ENCODE measurements at places on chromosomes 5 and 9. TPM values are rescaled to one million over a fixed set of nuclear protein-coding genes. Genes with fewer than 3 reads are reported as not detected.

Gene TMEM215
- not detected for total RNA-seq

Gene TAF1L
- total RNA-seq: not detected

Gene C8G
- total RNA-seq: 25.1 TPM

DNA sequence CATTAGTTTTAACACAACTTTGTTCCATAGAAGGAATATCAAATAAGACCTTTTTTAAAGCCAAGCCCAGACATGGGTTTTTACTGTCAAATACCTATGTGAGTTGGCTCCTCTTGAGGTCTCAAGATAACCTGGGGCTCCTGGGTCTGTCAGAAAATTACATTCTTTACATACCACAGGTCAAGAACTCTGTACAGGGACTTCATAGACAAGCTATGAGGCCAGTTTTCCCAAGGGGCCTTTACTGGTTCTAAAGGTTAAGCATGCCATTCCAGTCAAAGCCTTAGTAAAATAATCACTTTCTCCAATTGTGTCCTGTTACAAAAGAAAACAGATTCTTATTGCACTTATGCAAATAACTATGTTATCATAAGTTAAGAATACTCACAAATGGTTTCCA is 15.5 kb upstream of the SMC2 start:
- DNase-seq: no peak

GRCh38 chr5:17163221-17163620 is 54.2 kb upstream of the BASP1 start:
- no peak for DNase-seq

GRCh38 chr5:135269931-135270421 is 129.1 kb downstream of the MACROH2A1 start:
- no peak for DNase-seq

DNA sequence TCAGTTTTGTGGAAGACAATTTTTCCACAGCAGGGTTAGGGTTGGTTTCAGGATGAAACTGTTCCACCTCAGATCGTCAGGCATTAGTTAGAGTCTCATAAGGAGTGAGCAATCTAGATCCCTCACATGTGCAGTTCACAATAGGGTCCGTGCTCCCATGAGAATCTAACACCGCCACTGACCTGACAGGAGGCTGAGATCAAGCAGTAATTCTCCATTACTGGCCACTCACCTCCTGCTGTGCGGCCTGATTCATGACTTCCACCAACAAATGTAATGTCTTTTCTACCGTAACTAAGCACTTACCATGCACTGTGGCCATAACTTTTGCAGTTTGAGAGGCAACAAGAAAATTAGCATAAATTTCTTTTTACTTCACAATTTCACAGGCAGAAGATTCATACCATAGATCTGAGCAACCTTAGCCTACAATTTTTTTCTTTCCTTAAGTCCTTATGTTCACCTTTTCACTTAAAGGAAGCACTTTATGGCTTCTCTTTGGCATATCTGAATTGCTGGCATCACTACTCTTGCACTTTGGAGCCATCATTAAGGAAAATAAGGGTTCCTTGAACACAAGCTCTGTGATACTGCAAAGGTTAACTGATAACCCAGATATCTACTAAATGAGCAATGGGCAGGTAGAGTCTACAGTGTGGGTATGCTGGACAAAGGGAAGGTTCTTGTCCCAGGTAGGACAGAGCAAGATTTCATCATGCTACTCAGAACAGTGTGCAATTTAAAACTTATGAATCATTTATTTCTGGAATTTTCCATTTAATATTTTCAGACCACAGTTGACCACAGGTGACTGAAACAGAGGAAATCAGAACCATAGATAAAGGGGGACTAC is 83.0 kb upstream of the IFNK start:
- no peak for DNase-seq

DNA sequence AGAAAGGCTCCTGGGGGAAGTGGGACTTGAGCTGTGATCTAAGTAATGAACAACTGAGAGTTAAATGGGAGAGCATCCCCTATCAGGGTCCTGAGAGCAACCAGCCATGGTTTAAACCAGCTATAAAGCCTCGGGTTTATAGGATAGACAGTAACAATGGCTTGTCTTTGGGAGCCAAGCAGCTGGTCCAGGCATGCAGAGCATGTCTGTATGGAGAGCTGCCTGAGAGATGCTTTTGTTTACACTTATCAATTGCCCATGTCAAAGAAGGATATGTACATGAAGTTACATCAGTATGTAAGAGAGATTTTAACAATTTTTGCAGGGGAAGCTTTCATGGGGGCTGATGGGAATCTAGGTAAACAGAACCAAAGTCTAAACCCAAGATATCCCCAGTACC is 4.4 kb downstream of the TGFBI start:
- no peak for DNase-seq

- DNase-seq: no peak
Measured at GRCh38 chr9:5455181-5455580, 4.8 kb downstream of the CD274 start.

DNA sequence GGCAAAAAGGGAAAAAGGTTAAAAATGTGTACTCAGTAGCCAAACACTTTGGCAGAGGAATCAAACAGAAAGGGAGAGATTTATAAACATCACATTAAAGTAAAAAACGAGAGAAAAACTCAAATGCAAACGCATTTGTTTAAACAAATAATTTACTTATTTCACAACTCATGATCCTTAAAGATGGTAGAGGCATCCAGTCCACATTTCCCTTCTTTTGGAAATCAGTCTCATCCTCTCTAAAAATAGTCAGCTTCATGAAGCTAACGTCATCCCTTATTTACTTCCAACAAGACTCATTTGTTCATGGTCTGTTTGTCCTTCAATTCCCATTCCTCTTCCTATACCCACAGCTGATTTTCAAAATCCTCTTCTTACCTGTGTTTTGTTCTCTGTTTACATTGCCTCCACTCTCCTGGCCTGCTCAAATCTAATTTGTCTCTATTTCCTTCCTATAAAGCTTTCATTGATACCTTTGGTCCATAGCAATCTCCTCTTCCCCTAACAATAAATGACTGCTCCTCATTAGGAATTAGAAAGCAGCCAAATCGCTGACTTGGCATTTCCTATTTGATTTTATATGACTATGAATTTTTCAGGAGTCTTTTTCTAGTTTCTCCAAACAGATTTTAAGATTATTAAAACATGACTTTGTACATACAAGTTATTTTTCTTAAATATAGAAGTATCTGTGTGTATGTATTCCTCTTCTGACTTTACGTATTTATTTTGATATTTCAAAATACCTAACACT is 805.3 kb downstream of the TLE1 start:
- no peak for DNase-seq

- no peak for DNase-seq
Measured at GRCh38 chr5:157485811-157486210, 25.8 kb downstream of the NIPAL4 start.

DNA sequence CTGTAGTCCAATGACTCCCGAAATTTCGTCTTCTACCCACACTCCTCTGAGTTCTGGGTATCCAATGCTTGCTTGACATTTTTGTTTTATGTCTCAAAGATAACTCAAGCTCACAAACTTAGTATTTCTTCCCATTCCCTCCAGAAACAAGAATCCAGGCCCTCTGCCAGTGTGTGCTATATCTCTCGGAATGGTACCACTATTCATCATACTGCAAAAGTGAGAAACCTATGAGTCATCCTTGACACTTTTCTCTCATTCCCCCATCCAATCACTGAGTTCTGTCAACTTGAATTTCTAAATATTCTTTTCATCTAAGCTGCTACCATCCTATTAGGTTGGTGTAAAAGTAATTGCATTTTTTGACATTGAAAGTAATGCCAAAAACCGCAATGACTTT is 9.8 kb downstream of the SLC12A2 start:
- DNase-seq: no peak

- DNase-seq: no peak
Measured at GRCh38 chr9:70390933-70391341, 23.5 kb downstream of the KLF9 start.

- DNase-seq: no peak
Measured at GRCh38 chr5:33291216-33292000, 149.4 kb upstream of the TARS1 start.

DNA sequence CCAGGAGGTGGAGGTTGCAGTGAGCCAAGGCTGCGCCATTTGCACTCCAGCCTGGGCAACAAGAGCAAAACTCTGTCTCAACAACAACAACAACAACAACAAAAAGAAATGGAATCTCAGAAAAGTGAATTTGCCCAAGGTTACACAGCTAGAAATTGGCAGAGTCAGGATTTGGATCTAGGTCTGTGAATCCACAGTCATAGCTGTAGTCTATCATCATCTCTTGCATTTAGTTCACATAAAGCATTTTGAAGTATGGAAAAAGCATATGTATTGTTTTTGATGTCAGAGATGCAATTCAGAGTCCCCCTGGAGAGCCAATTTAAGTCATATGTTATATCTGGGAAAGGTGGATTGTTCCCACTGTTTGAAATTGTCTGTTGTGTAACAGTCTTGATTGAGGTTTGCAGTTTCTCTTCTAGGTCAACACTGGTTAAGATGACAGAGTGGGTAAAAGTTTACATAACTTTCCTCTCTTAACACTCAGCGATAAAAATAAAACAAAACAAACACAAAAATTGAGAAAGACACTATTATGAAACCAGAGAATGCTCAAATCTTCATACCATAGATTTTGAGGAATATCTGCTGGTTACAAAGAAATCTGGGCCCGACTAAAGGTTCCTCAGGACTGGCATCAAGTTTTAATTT is 21.5 kb upstream of the GPR21 start:
- no peak for DNase-seq

GRCh38 chr9:83071626-83072025 is 8.7 kb upstream of the RASEF start:
- DNase-seq: no peak

Data from liver (tissue), 10 donors.